Activated CD4-positive, alpha-beta T cell treated with anti-CD3 and anti-CD28 coated beads for 36 hours (primary cell): ENCODE measurements at places on chromosomes 2 and 18. TPM values are rescaled to one million over a fixed set of nuclear protein-coding genes. Genes with fewer than 3 reads are reported as not detected.

DNA sequence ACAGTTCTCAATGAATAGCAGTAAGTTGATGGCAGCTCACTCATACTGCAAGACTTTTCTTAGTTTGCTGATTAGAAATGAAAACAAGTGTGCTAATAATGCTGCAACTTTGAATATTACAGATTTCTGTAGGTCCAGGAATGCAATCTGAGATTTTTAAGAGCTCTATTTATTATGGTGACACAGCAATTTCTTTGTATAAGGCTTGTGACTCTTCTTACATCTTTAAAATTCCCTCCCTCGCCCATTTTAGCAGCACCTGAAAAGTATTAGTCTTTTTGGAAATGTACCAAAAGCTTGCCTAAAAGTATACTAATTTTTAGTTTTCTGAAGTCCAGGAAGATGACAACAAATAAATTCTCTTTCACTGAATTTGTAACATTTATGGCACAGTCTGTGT lies 4.4 kb upstream of the HTR2B start:
- H3K4me1 ChIP-seq, result peaks cover 15% of the 10 kb centered on the region
- peaks cover 3% of the 10 kb centered on the region for H3K36me3 ChIP-seq
- no peak for DNase-seq
- no peak overlapping the region for H3K4me3 ChIP-seq
- H3K27ac ChIP-seq, result no peak overlapping the region
- no peaks in the 10 kb centered on the region for H3K27me3 ChIP-seq

The COX7A2L gene
- total RNA-seq, result 103 TPM

The CNDP1 gene
- total RNA-seq, result not detected

- no peaks in the 10 kb centered on the region for H3K27me3 ChIP-seq
- no peaks in the 10 kb centered on the region for H3K4me1 ChIP-seq
- no peak for DNase-seq
- no peak overlapping the region for H3K27ac ChIP-seq
- H3K36me3 ChIP-seq, result no peaks in the 10 kb centered on the region
- H3K4me3 ChIP-seq, result no peak overlapping the region
Observed at GRCh38 chr2:150586858-150587257, 99.4 kb upstream of the RND3 start.

- peaks cover 16% of the 10 kb centered on the region for H3K27me3 ChIP-seq
- no peaks in the 10 kb centered on the region for H3K36me3 ChIP-seq
- H3K4me1 ChIP-seq, result no peaks in the 10 kb centered on the region
- no peak for DNase-seq
- H3K27ac ChIP-seq, result no peak overlapping the region
- no peak overlapping the region for H3K4me3 ChIP-seq
Observed at GRCh38 chr2:29950481-29950880, 29.1 kb upstream of the ALK start.

- H3K27me3 ChIP-seq, result no peaks in the 10 kb centered on the region
- no peak overlapping the region for H3K4me3 ChIP-seq
- H3K27ac ChIP-seq, result no peak overlapping the region
- peaks cover 30% of the 10 kb centered on the region for H3K4me1 ChIP-seq
Observed at GRCh38 chr2:25373269-25373981, 31.7 kb upstream of the DNMT3A start.

GRCh38 chr2:173124441-173124840 lies 48.8 kb downstream of the MAP3K20 start:
- H3K36me3 ChIP-seq, result no peaks in the 10 kb centered on the region
- H3K4me1 ChIP-seq, result peaks cover 6% of the 10 kb centered on the region
- no peak overlapping the region for H3K27ac ChIP-seq
- peaks cover 6% of the 10 kb centered on the region for H3K27me3 ChIP-seq
- DNase-seq, result no peak

GRCh38 chr2:11617984-11618707 lies 51.8 kb downstream of the NTSR2 start:
- no peaks in the 10 kb centered on the region for H3K4me1 ChIP-seq
- DNase-seq, result no peak
- H3K27ac ChIP-seq, result no peak overlapping the region
- no peaks in the 10 kb centered on the region for H3K36me3 ChIP-seq

The DIPK1C gene
- not detected for total RNA-seq

The DPP10 gene
- total RNA-seq, result not detected

- no peak overlapping the region for H3K4me3 ChIP-seq
- H3K36me3 ChIP-seq, result no peaks in the 10 kb centered on the region
- H3K4me1 ChIP-seq, result no peaks in the 10 kb centered on the region
- H3K27me3 ChIP-seq, result peaks cover 4% of the 10 kb centered on the region
- DNase-seq, result no peak
- H3K27ac ChIP-seq, result no peak overlapping the region
Observed at GRCh38 chr2:67514515-67514914, 117.4 kb downstream of the ETAA1 start.

DNA sequence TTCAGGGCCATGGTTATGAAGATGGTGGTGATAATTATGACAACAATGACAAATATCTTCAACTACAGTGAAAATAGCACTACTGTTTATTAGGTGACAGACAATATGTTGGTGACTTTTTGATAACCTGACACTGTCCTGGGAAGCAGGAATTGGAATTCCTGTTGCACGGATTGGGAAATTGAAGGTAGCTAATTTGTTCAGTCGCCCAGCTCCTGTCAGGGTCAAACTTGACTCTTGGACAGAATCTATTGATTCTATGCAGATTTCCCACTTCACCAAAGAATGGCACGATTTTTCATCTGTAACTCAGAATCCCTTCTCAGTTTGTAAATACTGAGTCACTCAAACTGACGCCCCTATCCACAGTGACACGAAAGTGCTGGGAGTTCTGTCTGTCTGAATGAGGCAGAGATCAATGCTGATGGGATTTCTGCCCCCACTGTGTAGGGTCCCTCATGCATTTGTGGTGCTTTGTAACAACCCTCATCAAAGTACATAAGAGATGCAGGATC lies 779.5 kb upstream of the ID2 start:
- peaks cover 18% of the 10 kb centered on the region for H3K4me1 ChIP-seq
- H3K36me3 ChIP-seq, result no peaks in the 10 kb centered on the region
- H3K27ac ChIP-seq, result no peak overlapping the region
- H3K27me3 ChIP-seq, result peaks cover 8% of the 10 kb centered on the region

DNA sequence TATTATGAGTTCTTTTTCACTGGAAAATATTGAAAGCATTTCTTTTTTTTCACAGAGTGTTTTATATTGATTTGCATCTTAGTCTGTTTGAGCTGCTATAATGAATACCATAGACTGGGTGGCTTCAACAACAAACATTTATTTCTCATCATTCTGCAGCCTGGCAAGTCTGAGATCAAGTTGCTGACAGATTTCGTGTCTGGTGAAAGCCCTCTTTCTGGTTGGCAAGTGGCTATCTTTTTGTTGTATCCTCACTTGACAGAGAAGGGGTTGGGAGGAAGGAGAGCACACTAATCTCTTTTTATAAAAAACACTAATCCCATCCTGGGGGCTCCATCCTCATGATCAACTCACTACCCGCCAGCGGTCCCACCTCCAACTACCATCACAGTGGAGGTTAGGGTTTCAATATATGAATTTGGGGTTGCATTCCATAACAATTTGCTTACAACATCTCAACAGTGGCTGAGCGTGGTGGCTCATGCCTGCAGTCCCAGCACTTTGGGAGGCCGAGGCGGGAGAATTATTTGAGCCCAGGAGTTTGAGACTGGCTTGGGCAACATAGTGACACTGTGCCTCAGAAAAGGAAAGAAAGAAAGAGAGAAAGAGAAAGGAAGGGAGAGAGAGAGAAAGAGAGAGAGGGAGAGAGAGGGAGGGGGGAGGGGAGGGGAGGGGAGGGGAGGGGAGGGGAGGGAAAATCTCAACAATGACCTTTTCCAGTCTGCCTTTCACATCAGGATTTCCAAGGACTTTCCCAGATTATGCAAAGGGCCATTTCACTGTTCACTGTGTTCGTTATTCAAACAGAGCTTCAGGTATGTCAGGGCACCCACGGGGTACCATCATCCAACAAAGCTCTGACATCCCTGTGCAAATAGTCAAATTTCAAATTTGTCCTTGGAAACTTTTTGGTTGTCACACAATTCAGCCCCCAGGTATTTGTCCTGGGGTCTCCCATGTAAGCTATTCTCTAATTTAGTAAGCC lies 111.1 kb downstream of the AP1S3 start:
- peaks cover 9% of the 10 kb centered on the region for H3K27me3 ChIP-seq
- DNase-seq, result no peak
- H3K4me1 ChIP-seq, result no peaks in the 10 kb centered on the region
- H3K36me3 ChIP-seq, result no peaks in the 10 kb centered on the region

DNA sequence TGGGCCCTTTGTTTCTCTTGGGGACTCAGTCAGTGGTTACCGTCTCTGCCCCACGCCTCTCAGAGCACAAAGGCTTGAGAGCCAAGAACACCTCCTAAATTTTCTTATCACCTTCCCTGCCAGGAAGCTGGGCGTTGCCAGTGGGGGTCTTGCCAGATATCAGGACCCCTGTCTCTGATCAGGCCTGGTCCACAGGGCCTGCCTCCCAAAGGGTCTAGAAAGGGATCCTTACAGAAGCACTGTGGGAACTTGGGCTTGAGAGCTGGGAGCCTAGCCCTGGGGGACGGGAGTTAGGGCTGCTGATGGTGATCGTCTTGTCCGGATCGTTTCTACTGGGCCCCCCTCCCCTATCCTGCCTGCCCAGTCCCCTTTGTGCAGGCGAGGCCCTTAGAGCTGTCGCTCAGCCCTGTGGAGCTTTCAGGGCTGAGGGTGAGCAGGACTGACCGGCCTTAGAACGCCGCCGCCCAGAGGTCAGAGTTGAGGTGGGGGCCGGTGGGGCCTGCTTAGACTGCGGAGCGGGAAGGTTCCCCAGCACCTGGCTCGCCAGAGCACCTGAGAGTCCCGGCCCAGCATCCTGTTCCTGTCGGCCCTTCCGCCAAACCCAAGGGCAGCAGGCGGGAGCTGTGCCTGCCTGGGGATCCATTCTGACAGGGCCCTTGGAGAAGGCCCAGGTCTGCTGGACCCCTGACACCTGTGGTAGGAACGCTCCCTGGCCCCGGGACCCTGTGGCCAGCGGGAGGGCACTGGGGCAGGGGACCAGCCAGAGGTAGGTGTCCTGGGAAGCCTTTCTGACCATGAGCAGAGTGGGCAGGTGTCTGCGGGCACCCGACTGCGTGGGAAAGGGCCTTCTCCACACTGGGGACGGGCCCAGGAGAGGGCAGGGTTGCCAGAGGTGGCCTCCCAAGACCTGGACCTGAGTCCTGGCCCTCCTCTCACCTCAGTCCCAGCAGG lies 956 bp downstream of the ESPNL start:
- no peaks in the 10 kb centered on the region for H3K27me3 ChIP-seq
- H3K4me1 ChIP-seq, result no peaks in the 10 kb centered on the region
- DNase-seq, result no peak
- H3K4me3 ChIP-seq, result no peak overlapping the region
- no peak overlapping the region for H3K27ac ChIP-seq
- peaks cover 10% of the 10 kb centered on the region for H3K36me3 ChIP-seq

DNA sequence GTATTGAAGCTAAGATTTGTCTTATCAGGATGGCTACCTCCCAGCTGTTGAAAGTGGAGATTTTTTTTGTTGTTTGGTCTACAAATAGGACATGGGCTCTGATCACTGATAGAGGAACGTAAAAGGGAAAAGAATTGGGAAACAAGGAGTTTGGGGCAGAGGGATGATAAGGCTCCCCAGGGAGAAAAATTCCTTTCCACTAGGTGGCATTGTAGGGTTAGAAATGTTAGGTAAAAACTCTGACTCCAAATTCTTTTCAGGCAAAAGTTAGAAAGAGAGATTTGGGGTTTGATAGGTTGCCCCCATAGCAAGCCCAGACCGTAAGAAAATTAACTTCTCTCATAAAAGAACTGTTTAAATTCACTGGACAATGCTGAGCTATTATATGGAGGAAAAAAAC lies 19.8 kb downstream of the CMPK2 start:
- no peak overlapping the region for H3K4me3 ChIP-seq
- H3K27ac ChIP-seq, result no peak overlapping the region
- peaks cover 52% of the 10 kb centered on the region for H3K36me3 ChIP-seq
- DNase-seq, result no peak
- no peaks in the 10 kb centered on the region for H3K4me1 ChIP-seq
- no peaks in the 10 kb centered on the region for H3K27me3 ChIP-seq

DNA sequence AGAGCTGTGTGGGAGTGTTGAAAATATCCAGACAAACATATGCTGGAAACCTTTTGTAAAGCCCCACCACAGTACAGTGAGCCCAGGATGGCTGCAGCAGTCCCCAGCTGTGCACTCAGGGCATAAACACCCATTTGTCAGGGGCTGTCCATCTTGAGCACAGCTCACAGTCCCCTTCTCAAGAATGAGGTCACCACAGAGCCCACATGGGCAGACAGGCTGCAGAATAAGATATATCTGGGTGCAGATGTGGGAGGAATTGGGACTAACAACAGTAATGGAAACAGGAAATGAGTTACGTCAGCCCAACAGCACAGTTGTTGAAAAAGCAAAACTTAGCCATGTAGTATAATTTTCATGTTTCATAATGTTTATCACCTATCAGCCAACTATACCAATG lies 219.6 kb downstream of the ETAA1 start:
- no peak overlapping the region for H3K4me3 ChIP-seq
- no peaks in the 10 kb centered on the region for H3K4me1 ChIP-seq
- no peak for DNase-seq

The STON1 gene
- 1.3 TPM for total RNA-seq
